ENCODE measurements at places on chromosomes 6 and 20. TPM values are rescaled to one million over a fixed set of nuclear protein-coding genes. Genes with fewer than 3 reads are reported as not detected.

DNA sequence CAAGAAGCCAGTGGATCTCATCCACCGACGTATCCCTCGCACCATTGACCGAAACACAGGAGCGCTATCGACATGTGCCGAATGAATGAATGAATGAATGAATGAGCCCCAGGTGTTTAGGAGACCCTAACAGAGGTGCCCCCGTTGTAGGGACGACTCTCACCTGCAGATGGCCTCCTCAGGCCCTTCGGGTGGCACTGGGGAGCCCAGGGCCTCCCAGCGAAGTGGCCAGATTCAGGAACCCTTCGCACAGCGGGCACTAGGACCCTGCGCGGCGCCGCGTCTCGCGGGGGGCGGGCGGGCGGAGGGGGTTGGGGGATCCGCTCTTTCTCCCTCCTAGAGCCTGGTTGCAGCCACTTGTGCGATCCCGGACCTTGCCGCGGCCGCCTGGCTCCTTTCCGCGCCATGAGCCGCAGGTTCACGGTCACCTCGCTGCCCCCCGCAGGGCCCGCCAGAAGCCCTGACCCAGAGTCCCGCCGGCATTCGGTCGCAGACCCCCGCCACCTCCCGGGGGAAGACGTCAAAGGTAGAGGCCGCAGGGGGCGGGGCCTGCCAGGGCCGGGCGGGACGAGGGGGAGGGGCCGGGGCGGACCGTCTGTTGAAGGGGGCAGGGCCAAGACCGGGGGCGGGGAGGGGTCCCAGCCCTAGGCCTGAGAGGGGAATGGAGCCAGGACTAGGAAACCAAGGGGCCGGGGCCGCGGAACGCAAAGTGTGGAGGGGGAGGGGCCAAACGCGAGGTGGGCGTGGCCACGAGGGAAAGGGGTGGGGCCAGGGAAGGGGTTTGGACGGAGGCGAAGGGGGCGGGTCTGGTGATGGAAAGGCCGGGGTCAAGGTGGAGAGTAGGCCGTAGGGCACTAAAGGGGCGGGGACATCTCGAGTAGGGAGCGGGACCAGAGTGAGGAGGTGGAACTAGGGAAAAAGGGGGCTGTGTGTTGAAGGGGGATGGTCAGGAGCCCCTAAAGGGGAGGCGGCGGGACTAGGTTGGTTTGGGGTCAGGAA, 7.4 kb upstream of the SLC12A5 start:
- DNase-seq, result no peak

GRCh38 chr20:2285193-2285592, 10.6 kb upstream of the TGM3 start:
- DNase-seq, result no peak

DNA sequence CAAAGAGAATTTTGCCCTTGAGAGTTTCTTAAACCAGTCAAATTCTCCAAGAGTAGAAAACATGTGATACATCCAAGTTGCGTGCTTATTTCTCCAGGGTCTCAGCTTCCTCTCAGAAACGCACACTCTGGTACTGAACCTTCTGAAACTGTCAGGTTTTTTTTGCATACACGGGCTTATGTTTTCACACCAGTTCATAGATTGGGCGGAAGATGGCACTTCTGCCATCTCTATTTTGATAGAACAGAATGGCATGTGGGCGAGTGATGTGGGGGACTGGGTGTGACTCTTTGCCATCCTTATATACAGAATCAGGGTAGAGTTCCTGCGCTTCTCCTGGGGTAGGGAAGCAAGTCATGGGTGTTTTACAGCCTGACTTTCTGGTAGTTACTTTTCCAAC, 56.4 kb downstream of the ADTRP start:
- DNase-seq, result no peak

- DNase-seq, result no peak
These were observed 27.6 kb downstream of the SSR1 start for GRCh38 chr6:7285416-7285815.

The SLC4A11 gene
- total RNA-seq, result 0.14 TPM

DNA sequence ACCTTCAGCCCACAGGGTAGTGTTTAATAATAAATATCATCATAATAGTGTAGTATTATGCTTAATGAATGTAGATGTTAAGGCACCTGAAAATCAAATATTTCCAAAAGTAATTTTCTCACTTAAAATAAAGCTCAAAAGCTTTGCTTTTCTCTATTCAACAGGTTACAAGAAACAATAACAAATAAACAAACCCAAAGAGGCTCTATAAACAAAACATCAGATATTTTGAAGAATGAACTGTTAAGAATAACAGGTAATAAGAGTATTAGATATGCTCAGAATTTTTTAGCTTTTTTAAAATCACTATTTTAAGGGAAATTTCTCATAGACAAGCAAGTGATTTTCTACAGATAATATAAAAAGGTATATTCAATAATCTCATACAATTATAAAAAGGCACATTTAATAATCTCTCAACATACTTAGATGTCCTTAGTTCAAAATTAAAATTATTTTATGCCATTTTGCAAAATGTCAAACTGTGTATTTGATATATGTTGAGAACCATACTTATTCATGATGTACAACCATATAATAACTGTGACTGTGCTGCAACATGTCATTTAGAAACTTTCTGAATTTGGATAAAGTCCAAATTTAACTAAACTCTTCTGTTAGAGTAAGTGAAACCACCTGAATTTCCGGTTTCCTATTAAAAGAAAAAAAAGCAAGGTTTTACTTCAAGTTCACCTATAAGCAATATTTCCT, 35.8 kb downstream of the PHIP start:
- no peak for DNase-seq

The CUL7 gene
- total RNA-seq, result 7.3 TPM

DNA sequence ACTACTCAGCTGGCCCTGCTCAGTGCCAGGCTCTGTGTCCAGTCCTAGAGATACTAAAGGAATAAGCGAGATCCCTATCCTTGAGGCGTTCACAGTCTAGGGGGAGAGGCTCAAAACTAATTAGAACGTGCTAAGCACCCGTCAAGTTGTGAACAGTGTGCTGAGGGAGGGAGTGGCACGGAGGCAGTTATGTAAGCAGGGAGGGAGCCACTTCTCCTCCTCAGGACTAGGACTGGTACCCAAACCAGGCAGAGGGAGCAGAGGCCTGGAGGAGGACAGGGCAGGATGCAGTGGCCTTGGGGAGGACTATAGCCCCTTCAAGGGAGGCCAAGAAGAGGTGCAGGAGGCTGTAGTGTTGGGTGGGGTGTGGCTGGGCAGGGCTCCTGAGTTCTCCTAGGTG, 39.6 kb upstream of the VSTM2L start:
- no peak for DNase-seq

DNA sequence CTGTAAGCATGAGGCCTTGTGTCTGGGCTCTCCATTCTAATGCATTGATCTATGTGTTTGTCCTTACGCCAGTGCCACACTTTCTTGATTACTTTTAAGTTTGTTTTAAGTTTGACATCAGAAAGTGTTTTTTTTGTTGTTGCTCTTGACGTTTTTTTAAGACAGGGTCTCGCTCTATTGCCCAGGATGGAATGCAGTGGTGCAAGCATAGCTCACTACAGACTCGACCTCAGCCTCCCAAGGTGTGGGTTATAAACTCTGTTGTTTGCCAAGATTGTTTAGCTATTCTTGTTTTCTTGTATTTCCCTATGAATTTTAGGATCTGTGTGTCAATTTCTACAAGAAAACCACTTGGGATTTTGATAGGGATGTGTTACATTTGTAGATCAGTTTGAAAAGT, 5.6 kb downstream of the MCUR1 start:
- no peak for DNase-seq

The SIGLEC1 gene
- total RNA-seq, result 9.5 TPM

DNA sequence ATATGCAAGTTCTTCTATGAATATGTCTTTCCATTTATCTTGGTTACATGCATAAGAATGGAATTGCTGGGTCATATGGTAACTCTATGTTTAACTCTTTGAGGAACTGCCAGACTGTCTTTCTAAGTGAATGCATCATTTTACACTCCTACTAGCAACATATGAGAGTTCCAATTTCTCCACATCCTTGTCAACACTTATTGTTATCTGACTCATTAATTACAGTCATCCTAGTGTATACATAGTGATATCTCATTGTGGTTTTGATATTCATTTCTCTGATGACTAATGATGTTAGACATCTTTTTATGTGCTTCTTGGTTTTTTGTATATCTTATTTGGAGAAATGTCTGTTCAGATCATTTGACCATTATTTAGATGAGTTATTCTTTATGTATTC, 96.7 kb upstream of the LAMP5 start:
- DNase-seq, result no peak

GRCh38 chr20:44367746-44368145, 12.2 kb downstream of the HNF4A start:
- DNase-seq, result no peak

The NINL gene
- total RNA-seq, result 7.8 TPM

DNA sequence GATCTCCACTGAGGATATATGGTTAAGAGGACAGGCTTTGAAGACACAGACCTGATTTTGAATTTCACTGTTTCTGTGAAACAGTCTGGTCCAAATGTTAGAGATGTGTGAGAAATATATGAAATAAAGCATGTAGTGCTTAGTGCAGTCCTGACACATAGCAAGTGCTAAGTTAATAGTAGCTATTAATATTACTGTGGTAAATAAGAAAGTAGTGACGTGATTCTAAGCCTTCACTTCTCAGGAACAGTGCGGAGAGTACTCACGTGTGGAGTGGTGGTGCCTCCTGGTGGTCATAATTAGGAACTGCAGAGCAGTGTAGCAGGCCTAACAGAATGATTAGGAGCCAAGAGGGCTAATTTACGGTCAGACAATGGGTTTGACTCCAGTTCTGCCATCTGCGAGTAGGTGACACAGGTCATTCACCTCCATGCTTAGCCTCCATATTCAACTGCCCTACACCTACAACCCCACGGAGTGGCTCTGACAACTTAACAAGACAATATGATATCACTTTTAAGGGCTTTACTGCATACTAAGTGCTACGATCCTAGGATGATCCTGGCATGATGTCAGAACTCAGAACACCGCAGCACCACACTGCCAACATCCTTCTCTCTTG, 106.2 kb downstream of the JPH2 start:
- no peak for DNase-seq

DNA sequence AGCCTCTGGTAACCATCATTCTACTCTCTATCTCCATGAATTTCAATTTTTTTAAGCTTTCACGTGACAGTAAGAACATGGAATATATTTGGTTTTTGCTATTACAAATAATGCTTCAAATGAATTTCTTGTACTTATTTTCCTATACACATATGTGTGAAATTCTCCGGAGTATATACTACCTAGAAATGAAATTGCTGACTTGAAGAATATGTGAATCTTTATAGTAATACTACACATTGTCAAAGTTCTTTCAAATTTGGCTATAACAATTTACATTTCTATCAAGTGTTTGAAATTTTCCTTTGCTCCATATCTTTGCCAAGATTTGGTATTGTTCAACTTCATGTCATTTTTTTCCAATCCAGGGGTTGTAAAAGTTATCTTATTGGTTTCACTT, 11.6 kb upstream of the VGLL2 start:
- DNase-seq, result no peak

- DNase-seq, result no peak
These were observed 581.8 kb upstream of the MMS22L start for GRCh38 chr6:97864826-97865225.

- no peak for DNase-seq
These were observed 17.2 kb downstream of the LAMP5 start for GRCh38 chr20:9531581-9531980.

The ACOT13 gene
- total RNA-seq, result 75.8 TPM

- no peak for DNase-seq
These were observed 583.7 kb downstream of the EPM2A start for GRCh38 chr6:145151624-145152023.

- DNase-seq, result no peak
These were observed 50.7 kb upstream of the CD83 start for GRCh38 chr6:14066782-14067406.

- DNase-seq, result no peak
These were observed 4.4 kb downstream of the COL20A1 start for GRCh38 chr20:63297371-63297781.

- DNase-seq, result no peak
These were observed 35.5 kb downstream of the HEBP2 start for GRCh38 chr6:138439546-138439945.

- DNase-seq, result no peak
These were observed 81.4 kb upstream of the ATXN1 start for GRCh38 chr6:16842676-16843075.

DNA sequence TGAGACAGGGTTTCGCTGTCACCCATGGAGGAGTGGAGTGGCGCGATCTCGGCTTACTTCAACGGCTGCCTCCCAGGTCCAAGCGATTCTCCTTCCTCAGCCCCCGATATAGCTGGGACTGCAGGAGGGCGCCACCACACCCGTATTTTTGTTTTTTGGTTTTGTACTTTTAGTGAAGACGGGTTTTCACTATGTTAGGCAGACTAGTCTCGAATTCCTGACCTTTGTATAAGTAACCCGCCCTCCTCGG, 115.4 kb upstream of the BTN3A2 start:
- no peak for DNase-seq

DNA sequence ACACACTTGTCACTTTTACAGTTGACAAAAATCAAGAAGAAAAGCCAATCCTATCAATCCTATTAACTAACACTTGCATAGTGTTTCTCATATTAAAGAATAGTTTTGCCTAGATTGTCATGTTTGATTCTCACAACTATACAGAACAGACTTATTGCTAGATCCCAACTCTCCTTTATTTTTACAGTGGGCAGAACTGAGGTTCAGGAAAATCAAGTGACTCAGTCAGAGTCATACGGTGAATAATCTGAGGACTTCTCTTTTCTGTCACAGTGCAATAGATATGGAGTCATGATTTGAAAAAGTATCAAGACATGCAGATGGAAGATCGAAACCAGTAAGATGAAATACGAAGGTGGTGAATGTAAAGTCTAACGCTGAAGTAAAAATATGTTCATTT, 195.1 kb upstream of the CITED2 start:
- DNase-seq, result no peak

Measured in Right ventricle myocardium inferior (tissue), 1 donor.